ENCODE measurements at places on chromosomes 4 and X. TPM values are rescaled to one million over a fixed set of nuclear protein-coding genes. Genes with fewer than 3 reads are reported as not detected.

Gene GPM6B
- 1.1 TPM for total RNA-seq

Gene LDB2
- total RNA-seq: 150 TPM

Gene GSX2
- not detected for total RNA-seq

Gene APLN
- total RNA-seq: 224 TPM

Gene PI4K2B
- 35.7 TPM for total RNA-seq

Gene GNRHR
- not detected for total RNA-seq

Gene VCX2
- total RNA-seq: not detected

Gene SSX1
- total RNA-seq: not detected
